A549 treated with Hydrocortisone at 1 μM for 4 hours (cell line): ENCODE measurements at places on chromosomes 7 and 10. TPM values are rescaled to one million over a fixed set of nuclear protein-coding genes. Genes with fewer than 3 reads are reported as not detected.

The ASB10 gene
- not detected in 5 replicates for total RNA-seq

The CFAP69 gene
- total RNA-seq = 1.4 to 2.0 TPM (median 1.7 TPM) in 5 replicates

The WDR86 gene
- 0.11 to 0.23 TPM (median 0.16 TPM) in 5 replicates for total RNA-seq

The SYT15B gene
- 2.5 to 3.7 TPM (median 3.3 TPM) in 5 replicates for total RNA-seq

The HOXA3 gene
- 3.7 to 6.1 TPM (median 5.6 TPM) in 5 replicates for total RNA-seq

The DHX32 gene
- total RNA-seq = 27.2 to 37.6 TPM (median 35.6 TPM) in 5 replicates
